Activated B cell treated with CpG ODN at 0.5 μM for 24 hours (primary cell): ENCODE measurements at places on chromosomes 16 and 17. TPM values are rescaled to one million over a fixed set of nuclear protein-coding genes. Genes with fewer than 3 reads are reported as not detected.
A peak's percentile ranks its signal among the peaks of the same experiment; 100 is the strongest.

CLDN9 gene
- not detected in 2 replicates for total RNA-seq

- peak; percentile 18 for DNase-seq
Observed at GRCh38 chr17:31391496-31391949, at the start of gene RAB11FIP4. Gene RAB11FIP4 (plus strand): TSS chr17:31391675. CDS start chr17:31391853, 178 bp downstream.

- peak; percentile 30 for DNase-seq
Observed at GRCh38 chr17:44829523-44830358, at the start of gene GJC1. Gene GJC1 (minus strand): TSS chr17:44830287. CDS start chr17:44805817, 24,470 bp downstream.

DNA sequence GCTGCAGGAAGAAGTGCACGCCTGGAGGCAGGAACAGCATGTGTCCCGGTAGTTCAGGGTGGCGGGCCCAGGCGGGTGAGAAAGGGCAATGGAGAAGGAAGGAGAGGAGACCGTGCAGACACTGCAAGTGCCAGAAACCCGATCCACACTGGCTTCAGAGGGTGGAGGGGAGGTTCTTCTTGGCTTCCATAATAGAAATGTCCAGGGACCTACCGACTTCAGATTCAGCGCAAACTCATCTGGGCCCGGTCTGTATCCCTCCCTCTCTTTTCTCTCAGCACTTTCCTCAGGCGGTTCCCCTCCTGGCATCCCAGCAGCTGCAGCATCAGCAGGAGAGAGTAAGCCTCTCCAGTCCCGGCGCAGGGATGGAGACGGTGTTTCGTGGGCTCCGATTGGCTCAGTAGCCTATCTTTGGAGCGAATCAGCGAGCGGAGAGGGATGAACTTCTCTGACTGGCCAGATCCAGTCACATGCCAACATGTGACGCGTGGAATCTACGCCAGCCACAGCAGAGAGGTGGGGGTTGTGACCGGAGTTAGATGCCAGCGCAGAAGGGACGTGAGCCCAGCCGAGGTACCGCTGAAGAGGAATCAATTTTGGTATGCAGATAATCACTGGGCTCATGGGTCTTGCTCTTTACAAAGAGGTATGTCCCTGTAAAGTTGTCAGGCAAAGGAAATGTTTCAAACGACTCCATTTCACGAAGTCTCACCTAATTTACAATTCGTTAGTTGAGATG lies 1.9 kb upstream of the PRPSAP2 start:
- peak; percentile 65 for DNase-seq

GRCh38 chr16:85673529-85674417 lies 15.0 kb downstream of the GINS2 start:
- DNase-seq = no peak

- DNase-seq = no peak
Observed at GRCh38 chr17:81020767-81021497, 14.0 kb upstream of the BAIAP2 start.

GRCh38 chr17:10360578-10360977 lies 12.2 kb downstream of the MYH13 start:
- no peak for DNase-seq

GRCh38 chr16:57614944-57615343 lies 13.5 kb upstream of the ADGRG1 start:
- DNase-seq = no peak

GRCh38 chr16:49023050-49023449 lies 258.6 kb downstream of the CBLN1 start:
- DNase-seq = no peak

DNA sequence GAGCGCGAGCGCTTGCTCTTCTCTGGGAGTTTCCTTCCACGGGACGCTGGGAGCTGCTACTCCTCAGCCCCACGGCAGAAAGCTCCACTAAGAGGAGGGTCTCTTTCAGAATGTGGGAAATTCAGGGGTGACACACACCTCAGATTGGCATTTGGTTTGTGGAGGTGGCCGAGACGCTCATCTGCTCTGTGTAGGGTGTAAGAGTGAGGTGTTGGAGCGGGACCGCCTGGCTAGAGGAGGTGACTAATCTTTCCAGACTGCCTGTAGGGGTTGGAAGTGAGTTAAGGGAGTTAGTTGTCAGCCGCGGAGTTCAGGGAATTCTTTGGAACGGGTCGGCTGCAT lies 735 bp downstream of the PSMD11 start:
- DNase-seq = no peak

DNA sequence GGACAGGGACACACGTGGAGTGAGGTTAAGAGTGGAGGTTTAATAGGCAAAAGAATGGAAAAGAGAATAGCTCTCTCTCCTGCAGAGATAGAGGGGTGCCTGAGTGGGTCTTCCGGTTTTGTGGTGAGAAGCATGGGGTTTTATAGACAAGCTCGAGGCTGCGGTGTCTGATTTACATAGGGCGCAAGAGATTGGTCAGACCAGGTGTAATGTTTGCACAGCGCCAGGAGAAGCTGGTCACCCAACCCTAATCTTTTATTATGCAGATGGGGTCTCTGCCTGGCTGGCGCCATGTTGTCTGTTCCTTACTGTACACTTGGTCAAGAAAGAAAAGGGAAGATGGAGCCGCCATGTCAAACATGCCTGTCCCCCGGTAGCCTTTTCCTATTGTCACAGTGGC lies 44.5 kb upstream of the MLYCD start:
- DNase-seq = no peak

DNA sequence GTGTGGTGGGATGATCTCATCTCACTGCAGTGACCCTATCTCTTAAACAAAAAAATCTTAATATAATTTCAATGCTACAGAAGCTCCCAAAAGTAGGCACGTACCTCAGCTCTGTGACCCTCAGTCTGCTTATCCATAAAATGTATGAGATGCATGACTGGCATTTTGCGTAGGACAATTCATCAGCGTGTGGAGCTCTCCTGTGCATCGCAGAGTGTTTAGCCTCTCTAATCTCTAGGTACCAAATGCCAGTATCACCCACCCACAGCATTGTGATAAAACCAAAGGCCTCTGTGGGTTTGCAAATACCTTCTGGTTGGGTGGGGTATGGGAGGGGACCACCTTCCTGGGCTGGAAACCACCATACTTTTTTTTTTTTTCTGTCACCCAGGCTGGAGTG lies 19.0 kb upstream of the TUBG2 start:
- no peak for DNase-seq

KRTAP2-1 gene
- not detected in 2 replicates for total RNA-seq

GJC1 gene
- total RNA-seq = 0.20 TPM in 2 replicates

CDT1 gene
- total RNA-seq = 4.3 and 5.5 TPM in 2 replicates

- DNase-seq = no peak
Observed at GRCh38 chr17:47203984-47204721, 5.0 kb upstream of the MYL4 start.
